Astrocyte (in vitro differentiated cells and primary cell): ENCODE measurements at places on chromosomes 7 and 10. TPM values are rescaled to one million over a fixed set of nuclear protein-coding genes. Genes with fewer than 3 reads are reported as not detected.
A peak's percentile ranks its signal among the peaks of the same experiment; 100 is the strongest.

Gene MSMB
- not detected in 2 replicates for total RNA-seq

DNA sequence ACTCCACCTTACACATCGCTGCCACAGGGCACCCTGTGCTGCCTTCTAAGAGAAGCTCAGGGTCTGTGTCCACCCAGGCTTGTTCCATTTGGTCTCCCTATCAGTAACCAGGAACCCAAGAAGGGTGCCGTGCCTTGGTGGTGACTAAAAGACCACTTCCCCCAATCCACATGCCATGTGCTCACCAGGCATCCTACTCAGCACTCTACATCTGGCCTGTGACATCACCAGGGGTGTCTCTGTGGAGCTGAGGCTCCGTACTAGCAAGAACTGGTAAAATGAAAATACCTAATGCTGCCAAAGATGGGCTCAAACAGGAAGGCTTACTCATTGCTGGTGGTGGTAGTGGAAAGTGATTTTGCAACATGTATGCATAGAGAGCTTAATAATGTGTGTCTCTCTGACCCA lies 19.0 kb upstream of the C10orf71 start:
- H3K4me1 ChIP-seq, result no peaks in the 10 kb centered on the region
- no peak overlapping the region for H3K4me3 ChIP-seq
- DNase-seq, result peak; percentile 2
- H3K27me3 ChIP-seq, result peaks cover 4% of the 10 kb centered on the region
- no peak overlapping the region for H3K27ac ChIP-seq

DNA sequence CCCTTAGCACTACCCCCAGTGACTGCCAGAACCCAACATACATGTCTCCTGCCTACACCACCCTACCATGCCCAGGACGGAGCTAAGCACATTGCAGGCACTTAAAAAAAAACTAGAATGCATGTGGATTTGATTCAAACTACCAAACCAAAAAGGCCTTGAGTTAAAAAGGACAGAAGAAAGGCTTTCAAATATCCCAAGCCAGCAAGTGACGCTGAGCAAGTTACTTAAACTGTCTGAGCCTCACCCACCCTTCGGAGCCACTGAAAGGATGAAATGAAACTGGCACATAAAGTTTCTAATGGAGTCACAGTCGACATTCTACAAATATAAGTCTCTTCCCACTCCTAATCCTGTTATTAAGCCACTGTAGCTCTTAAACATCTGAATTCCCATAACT lies 1.8 kb downstream of the CPXM2 start:
- no peak overlapping the region for H3K27ac ChIP-seq
- no peak for DNase-seq
- no peak overlapping the region for H3K4me3 ChIP-seq
- no peaks in the 10 kb centered on the region for H3K4me1 ChIP-seq

DNA sequence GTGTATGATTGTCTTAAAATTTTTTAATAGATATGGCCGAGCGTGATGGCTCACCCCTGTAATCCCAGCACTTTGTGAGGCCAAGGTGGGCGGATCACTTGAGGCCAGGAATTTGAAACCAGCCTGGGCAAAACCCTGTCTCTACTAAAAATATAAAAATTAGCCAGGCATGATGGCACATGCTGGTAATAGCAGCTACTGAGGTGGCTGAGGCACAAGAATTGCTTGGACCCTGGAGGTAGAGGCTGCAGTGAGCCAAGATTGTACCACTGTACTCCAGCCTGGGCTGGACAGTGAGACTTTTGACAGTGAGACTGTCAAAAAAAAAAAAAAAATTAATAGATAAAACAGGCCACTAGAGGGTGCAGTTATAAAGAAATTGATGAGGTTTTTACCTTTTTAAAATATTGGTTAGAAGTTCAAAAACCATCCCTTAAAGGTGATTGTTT lies 20.5 kb downstream of the NOM1 start:
- H3K4me1 ChIP-seq, result no peaks in the 10 kb centered on the region
- no peak overlapping the region for H3K4me3 ChIP-seq
- DNase-seq, result no peak
- no peak overlapping the region for H3K27ac ChIP-seq
- H3K36me3 ChIP-seq, result peaks cover 41% of the 10 kb centered on the region

DNA sequence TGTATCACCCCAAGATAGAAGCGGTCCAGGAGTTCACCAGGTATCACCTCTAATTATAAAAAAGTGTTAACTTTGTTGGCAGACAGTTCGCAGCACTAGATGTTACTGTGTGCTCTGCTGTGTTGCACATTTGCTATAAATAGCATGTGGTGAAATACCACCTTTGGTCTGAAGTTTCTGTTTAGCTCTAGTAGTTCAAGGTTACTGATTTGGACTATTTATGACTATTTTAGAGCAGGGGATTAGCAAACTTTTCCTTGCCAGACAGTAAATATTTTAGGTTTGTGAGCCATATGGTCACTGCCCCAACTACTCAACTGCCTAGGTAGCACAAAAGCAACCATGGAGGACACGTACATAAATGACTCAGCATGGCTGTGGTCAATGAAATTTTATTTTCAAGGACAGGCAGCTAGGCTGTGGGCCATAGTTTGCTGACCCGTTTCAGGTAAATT lies 16.5 kb downstream of the DENND10 start:
- no peaks in the 10 kb centered on the region for H3K27me3 ChIP-seq
- peaks cover 17% of the 10 kb centered on the region for H3K36me3 ChIP-seq
- H3K4me3 ChIP-seq, result no peak overlapping the region
- peak overlapping the region; percentile 13 for H3K27ac ChIP-seq
